ENCODE measurements at places on chromosomes 7 and 10.
A peak's percentile ranks its signal among the peaks of the same experiment; 100 is the strongest.

DNA sequence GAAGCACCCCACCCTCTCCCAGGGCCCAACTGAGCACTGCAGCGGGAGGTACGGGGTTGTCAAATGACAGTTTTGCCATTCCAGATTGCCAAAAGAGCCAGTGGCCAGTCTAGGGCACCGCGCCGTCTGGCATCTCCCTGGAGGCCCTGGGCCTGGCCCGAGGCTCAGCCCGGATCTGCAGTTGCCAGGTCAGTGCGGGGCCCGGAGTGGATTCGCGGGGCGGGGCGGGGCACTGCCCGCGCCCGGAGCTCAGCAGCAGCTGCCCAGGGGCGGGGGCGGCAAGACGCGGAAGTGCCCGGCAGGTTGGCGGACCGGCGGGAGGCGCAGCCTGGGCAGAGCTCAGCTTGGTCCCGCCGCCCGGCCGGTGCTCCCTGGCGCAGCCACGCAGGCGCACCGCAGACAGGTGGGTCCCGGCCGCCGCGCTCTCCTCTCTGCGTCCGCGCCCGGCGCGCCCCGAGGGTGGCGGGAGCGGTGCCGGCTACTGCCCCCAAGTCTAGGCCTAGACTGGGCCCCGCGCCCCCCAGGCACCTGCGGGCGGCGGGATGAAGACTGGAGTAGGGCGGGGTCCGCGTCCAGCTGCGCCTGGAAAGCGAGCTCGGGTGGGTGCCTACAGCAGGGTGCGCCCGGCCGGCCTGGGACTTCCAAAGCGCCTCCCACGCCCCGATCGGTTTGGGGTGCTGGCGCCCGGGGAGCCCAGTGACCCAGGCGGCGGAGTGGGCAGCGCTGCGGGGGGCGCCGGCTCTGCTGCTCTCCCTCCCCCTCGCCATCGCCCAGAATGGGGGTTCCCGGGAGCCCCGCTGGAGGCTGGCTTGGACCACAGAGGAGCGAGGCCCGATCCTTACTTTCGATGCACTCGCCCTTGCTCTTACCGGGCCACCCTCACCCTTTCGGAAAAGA lies at the start of gene IRF5:
Gene IRF5 (plus strand): TSS at position 281 of the 897 bp plus-strand sequence. CDS start 4,155 bp downstream, outside the sequence.
- DNase-seq = no peak

DNA sequence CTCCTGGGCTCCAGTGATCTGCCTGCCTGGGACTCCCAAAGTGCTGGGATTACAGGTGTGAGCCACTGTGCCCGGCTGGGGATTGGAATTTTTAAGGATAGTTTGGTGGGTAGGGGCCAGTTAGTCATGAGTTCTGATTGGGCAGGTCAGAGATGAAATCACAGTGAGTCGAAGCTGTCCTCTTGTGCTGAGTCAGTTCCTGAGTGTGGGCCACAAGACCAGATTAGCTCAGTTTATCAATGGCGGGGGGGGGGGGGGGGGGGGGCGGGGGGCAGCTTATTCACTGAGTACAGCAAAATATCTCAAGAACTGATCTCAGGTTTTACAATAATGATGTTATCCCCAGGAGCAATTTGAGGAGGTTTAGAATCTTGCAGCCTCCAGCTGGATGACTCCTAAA lies 11.6 kb upstream of the ERCC6 start:
- DNase-seq = no peak

DNA sequence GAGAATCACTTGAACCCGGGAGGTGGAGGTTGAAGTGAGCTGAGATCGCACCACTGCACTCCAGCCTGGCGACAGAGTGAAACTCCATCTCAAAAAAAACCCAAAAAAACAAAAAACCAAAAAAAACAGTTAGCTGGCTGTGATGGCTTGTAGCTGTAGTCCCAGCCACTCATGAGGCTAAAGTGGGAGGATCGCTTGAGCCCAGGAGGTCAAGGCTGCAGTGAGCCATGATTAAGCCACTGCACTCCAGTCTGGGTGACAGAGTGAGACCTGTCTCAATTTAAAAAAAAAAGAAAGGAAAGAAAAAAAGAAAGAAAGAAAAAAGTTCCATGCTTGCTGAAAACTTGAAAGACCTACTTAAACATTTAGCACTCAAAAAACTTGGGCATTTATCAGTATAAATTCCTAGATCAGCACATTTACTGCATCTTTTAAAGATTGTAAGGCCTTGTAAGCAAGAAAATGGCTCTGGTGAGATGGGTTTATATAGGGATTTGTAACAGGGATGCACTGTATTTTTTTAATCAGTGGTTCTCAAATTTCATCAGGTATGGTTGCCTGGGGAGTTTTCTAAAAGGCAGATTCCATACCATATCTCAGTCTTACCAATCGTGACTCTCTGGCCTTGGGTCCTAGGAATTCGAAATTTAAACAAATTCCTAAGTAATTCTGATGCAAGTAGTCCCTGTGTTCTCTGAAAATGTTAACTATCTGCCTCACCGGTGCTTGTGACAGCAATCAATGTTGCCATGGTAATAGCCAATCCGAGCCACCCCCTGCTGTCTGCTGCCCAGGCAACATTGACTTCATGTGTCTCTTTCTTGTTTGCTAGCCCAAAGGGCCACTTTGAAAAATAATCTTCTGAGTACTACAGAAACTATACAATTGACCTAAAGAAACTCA lies 11.5 kb upstream of the NT5C2 start:
- no peak for DNase-seq

DNA sequence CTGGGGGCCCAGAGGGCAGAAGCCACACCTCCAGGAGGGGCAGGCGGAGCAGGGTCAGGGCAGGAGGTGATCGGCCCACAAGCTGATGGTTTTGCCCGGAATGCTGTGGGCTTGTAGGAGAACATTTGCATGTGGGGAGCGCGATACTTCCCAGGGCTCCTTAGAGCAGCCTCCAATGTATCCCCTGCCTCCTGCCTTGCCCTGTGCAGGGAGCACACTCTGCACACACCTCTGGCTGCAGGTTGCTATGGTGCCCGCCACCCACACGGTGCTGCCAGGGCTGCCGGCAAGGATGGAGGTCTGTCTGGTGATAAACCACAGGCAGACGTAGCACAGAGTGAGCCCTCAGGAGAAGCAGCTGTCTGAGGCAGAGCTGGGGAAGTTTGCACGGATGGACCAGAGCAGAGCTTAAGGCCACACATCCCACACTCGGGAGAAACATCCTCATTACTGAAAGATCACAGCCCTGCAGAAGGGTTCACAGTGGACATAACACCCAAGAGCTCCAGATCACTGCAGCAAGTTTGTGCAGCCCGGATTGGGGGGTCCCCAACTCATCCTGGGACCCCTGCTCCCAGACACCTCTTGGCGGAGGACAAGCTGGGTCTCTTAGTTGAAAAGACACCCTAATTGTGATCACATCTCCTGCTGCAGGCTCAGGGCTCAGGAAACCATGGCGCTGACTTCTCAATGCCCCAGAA lies 41.8 kb downstream of the VIPR2 start:
- DNase-seq = no peak

- no peak for DNase-seq
Observed at GRCh38 chr7:121874298-121874697, 1.3 kb downstream of the PTPRZ1 start.

- no peak for DNase-seq
Observed at GRCh38 chr10:110772454-110773025, 99.2 kb upstream of the PDCD4 start.

- no peak for DNase-seq
Observed at GRCh38 chr7:35652124-35652523, 42.8 kb downstream of the HERPUD2 start.

GRCh38 chr7:302054-302992 lies 12.4 kb downstream of the FOXL3 start:
- DNase-seq = no peak

GRCh38 chr7:141436139-141436538 lies 115.1 kb upstream of the AGK start:
- no peak for DNase-seq

GRCh38 chr10:119496273-119496672 lies 46.2 kb downstream of the RGS10 start:
- no peak for DNase-seq

DNA sequence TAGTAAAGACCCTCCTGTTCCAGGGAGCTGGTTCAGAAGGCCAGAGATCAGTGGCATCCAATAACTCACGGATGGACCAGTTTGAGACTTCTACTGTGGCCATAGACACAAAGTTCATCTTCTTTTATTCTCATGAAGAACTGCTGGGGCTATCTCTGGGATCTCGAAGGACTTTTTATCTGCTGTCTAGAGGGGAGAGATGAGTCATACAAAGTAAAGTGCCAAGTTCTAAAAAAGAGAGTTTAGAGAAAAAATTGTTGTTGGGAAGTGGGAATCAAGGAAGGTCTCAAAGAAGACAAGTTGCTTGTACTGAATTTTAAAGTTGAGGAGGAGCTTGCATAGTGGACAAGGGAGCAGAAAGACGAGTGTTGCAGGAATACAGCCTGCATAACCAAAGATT lies 8.0 kb upstream of the FAM221A start:
- DNase-seq = no peak

DNA sequence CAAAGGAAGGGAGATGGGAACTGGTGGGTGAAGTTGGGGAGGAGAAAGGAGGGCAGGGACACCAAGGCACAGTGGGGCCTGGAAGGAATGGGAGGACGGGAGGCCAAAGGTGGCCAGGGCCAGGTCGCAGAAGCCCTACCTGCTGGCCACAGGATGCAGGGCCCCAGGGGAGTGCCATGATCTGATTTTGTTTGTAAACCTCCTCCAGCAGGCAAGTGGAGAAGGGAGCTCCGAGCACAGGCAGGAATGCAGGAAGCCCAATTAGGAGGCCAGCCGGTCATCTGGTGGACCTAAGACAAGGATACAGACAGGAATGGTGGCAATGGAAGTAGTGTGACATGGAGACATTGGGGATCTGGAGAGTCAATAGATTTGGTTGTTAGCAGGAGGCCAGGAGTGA lies 107.0 kb upstream of the ZMIZ1 start:
- no peak for DNase-seq

DNA sequence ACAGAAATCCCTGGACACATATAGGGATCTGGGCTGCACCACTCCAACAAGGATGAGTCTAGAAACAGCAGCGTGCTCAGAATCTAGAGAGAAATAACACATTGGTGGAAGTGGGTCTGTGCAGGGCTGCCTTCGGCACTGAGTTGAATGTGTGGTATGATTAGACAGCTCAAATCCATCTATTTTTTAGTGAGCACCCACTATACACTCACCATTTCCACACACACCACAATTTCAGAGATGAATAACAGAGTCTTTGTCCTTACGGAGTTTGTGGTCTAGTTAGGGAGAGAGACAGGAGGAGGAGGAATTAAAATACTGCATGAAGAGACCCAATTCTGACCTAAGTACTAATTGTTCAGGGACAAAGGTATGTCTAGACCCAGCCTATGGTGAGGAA lies 44.2 kb downstream of the JAZF1 start:
- DNase-seq = no peak

- peak; percentile 70 for DNase-seq
Observed at GRCh38 chr10:4561296-4561695, 264.7 kb upstream of the AKR1E2 start.

DNA sequence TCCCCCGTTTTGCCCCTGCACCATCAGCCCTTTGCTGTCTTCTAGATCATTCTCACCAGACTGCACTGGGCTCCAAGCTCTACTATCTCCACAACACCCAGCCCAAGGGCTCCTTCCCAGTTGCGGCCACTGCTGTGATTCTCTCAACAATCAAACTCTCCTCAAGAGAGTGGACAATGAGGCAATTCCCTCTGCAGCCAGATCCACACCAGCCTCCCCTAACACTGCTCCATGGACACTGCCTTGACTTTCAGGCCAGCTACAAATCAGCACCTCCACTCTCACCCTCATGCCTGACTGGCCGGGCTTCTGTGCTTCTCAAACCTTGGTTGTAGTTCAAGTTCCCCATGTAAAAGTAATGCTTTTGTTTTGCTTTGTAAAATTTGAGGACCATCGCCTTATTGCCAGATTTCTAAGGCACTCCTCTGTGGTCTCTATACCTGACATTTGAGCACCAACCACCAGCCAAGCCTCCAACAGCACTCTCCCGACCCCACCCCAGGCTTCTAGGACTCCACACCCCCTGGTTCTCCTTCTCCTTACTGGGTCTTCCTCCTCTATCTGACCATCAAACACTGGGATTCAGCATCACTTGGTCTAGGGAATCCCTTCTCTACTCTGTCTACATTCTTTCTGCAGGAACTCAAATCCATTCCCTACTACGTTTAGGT lies 45.4 kb downstream of the PPIF start:
- no peak for DNase-seq

DNA sequence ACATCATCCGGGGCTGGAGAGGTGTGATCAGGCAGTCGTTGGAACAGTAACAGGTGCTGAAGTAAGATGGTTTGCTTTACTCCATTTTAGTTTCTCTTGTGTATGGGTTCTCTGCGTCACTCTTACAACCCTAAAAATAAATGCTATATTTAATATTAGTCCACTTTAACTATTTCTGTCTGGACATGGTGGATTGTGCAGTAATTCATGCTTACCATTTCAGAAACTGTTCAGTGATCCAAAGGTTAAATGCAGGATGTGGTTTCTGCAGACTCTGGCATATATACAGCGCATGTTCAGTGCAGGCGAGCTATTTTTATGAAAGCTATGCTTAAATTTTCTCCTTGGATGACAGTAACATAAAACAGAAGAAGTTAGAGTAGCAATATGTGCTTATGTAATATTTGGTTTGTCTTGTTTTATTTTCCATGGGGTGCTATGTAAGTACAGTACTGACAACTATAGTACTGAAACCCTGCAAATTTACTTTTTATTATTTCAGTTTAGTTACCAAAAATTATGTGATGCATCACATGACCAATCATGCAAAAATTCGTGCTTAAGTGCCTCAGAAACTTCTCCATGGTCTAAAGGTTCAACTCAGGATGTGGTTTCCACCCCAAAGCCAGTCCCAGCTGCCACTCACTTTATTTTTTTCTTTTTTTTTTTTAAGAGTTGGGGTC lies 46.6 kb upstream of the GRID1 start:
- no peak for DNase-seq

- no peak for DNase-seq
Observed at GRCh38 chr7:29539471-29539870, 24.2 kb upstream of the PRR15 start.

- DNase-seq = peak; percentile 19
Observed at GRCh38 chr10:33008499-33009243, 50.6 kb upstream of the ITGB1 start.

- DNase-seq = no peak
Observed at GRCh38 chr10:93757801-93758507, at the start of gene LGI1. Gene LGI1, plus strand, starts transcription at chr10:93757936. Its CDS starts 209 bp downstream, at chr10:93758145.

DNA sequence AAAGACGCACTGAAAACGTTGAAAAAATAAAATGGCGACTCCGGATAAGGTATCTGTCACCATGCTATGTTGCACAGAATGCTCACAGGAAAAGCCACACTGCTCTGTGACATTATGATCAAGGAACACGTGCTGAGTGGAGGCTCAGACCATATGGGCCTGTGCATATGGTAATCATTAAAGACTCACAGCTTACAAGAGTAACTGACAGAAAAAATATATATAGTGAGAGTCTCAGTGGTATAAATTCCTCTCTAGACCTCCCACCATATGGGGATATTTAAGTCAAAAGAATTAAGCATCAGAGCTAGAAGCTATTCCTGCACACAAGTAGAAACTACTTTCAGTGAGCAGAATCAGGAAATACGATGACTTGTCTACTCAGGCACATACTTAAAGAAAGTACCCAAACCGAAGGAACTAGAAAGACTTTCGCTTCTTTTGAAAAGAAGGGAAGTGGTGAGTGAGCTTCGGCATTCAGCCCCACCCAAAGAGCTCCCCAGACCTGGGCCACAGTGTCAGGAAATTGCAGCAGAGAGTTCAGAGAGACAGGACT lies 65.1 kb upstream of the MPP7 start:
- DNase-seq = no peak
